Activated CD4-positive, alpha-beta T cell treated with anti-CD3 and anti-CD28 coated beads, Interleukin-2, Interleukin-4, amounts not matched to agents 100 ng/mL and 50 ng/mL, durations not matched to agents 16 hours and 8 hours (primary cell): ENCODE measurements at places on chromosomes 2 and 18.
A peak's percentile ranks its signal among the peaks of the same experiment; 100 is the strongest.

DNA sequence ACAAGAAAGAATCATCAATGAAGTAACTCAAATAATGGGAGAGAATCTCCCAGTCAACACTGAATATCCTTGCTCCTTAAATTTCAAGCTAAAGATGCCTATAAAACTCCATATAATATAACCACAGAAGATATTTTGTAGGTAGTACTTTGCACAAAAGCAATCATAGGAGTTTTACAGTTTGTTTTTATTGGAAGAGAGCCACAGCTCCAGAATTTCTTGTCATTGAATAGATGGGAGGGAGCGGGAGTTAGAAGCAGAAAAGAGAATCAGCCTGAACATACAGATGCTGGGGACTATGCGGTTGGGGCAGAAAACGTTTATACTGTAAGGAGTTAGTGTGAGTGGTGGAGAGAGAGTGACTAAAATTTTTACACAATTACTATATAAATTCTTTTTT, 18.3 kb upstream of the SMAD4 start:
- no peak for DNase-seq

- no peak for DNase-seq
Measured at GRCh38 chr2:189633392-189633811, 27.9 kb upstream of the ASNSD1 start.

DNA sequence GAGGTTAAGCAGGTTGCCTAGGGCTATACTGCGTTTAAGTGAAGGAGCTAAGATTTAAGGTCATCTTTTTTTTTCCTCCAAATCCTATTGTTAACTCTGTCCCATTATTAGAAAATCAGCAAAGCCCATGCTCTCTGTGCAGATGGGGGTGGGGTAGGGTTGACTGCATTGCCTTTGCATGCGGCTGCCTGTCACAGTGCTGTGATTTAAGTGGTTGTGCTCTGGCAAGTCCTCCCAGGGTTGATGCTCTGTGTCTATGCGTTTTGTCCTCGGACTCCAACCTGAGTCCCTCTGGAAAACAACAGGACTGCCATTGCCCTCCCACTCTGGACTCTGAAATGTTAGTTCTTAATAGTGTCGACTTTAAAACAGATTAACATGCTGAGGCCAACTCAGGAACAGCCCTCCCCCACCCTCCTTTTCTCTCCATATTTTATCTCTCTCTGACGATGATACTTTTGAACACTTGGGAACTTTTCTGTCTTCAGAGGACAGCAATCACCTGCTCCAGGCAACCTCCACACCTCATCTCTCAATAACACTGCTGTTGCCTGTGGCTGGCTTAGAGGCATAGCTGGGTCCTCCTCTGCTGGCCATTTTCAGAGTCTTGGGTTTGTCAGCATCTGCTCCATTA, 5.8 kb downstream of the FHOD3 start:
- no peak for DNase-seq

GRCh38 chr2:130390460-130391057, 34.7 kb downstream of the PTPN18 start:
- no peak for DNase-seq

DNA sequence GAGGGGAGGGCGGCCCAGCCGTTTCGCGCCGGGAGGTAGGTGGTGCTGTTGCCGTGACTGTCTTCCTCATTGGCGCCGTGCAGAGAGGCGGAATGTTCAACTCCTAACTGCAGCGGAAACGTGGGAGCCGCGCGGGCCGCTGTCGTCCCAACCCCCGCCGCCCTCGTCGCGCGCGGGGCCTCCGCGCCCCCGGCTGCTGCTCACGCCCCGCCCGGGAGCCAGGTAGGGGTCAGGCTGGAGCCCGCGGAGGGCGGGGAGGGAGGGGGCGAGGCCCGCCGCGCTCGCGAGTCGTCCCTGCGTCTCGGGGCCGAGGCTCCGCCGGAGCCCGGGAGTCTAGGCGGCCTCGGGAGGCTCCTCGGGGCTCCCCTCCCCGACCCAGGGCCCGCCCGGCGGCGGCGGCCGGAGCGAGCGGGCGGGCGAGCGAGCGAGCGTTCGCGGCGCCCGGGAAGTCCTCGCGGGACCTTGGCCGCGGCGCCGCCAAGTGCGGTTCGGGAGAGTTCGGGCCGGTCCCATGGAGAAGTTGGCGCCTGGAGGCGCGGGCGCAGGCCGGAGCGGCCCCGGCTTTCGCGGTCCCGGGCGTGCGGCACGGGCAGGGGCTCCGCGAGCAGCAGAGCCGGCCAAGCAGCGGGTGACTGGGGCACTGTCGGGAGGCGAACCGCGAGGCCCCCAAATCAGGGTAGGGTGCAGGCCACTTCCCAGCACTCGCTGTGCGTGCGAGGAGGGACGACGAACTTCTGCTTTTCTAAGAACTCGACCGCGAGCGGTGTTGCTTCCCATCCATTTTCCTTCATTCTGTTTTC, at the start of gene MAP3K20:
Gene MAP3K20 (plus strand): TSS at position 66 of the 800 bp plus-strand sequence. CDS start 15,186 bp downstream, outside the sequence.
- peak; percentile 53 for DNase-seq

GRCh38 chr2:38492042-38492615, 110.6 kb downstream of the HNRNPLL start:
- DNase-seq = no peak

DNA sequence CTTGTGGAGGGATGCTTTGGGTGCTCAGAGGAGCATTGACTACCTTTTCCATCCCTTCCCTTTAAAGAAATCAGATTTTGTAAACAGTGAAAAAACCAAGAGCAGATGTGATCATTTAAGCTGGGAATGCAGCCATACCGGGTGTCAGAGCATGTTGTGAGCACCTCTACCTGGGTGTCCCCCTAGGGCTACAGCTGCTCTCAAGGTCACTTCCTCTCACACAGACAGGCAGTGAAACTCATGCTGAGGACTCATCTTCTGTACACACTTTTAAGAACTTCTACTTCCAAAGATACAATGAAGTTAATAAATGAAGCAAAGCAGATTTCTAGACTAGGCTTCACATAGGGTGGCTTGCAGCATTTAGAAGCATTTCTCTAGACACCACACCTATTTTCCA, 48.4 kb upstream of the FRZB start:
- DNase-seq = no peak

DNA sequence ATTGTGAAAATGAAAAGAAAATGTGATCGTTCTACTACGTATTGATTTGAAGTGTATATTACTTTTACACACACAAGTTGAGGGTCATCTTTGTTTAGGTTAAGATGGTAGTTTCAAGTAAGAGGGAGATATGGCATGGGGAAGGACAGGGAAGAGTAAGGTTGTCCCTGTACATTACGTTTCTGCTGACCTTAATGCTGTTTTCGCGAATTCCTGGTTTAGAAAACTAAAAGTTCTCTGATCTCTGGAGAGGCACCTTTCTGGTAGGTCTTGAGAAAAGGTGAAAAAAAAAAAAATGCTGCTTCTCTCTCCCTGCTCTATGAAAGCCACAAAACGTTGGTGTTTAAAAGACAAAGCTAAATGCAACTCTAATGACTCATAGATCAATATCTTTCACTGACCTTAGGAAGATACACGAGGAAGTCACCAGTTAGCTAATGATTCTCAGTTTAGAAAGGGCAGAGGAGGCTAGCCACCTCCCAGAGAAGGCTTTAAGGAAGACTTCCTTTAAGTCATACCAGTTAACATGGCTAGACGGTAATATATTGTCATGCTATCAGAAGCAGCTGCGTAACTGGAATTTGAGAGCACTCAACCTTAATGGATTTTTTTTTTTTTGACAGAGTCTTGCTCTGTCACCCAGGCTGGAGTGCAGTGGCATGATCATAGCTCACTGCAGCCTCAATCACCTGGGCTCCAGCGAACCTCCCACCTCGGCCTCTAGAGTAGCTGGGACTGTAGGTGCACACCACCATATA, 13.2 kb downstream of the TXNDC2 start:
- DNase-seq = peak; percentile 17

DNA sequence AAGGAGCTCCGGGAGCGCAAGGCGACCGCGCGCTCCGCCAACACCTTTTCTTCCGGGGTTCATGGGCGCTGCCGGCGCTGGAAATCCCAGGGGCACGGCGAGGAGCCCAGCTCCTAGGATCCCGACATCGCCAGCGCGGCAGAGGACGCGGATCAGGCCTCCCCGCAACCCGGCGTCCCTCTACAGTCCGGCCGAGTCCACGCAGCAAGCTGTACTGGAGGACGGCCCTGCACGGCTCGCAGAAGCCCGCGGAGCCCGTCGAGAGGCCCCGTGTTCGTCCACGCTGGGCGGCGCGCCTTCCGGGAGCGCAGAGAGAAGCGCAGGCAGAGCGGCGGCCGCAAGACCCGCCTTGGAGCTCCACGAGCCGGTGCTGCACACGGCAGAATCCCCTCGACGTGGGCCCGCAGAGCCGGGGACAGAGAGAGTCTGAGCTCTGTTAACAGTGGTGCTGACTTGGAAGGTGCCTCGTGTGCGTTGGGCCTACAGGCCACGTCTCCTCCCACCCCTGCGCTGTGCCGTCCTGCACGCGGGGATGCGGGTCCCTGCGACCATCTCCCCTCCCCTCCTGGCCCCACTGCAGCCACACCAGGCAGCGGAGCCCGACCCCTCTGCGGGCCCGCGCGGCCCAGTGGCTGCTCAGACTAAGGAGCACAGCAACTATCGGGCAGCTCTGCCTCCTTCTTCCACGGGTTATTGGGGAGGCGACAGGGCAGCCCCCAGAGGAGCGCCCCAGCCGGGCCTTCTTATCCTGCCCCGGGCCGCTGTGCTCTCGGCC, 28.1 kb upstream of the PTPN2 start:
- DNase-seq = no peak

DNA sequence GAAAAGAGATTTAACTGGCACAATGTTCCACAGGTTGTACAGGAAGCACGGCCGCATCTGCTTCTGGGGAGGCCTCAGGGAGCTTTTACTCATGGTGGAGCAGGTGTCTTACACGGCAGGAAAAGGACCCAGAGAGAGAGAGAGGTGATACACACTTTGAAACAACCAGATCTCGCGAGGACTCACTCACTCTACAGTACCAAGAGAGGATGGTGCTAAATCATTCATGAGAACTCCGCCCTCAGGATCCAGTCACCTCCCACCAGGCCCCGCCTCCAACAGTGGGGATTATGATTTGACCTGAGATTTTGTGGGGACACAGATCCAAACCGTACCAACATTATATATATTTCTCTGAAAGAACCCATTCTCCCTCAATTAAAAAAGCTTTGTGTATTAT, 79.7 kb upstream of the DOCK10 start:
- no peak for DNase-seq

- no peak for DNase-seq
Measured at GRCh38 chr2:120907822-120908221, 172.2 kb downstream of the GLI2 start.
